Endothelial cell (in vitro differentiated cells): ENCODE measurements at places on chromosomes 3 and 15.

DNA sequence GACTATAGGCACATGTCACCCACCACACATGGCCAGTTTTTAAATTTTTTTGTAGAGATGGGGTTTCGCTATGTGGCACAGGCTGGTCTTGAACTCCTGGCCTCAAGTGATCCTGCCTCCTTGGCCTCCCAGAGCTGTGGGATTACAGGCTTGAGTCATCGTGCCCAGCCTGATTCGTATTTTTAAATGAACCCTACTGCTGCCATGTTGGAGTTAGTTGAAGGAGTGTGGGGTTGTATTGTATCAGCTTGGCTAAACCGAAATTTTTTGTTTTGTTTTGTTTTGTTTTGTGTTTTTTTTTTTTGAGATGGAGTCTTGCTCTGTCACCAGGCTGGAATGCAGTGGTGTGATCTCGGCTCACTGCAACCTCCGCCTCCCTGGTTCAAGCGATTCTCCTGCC is 11.8 kb upstream of the ZNF770 start:
- no peak for DNase-seq

- no peak for DNase-seq
Observed at GRCh38 chr3:16824081-16824696, 60.6 kb upstream of the PLCL2 start.

DNA sequence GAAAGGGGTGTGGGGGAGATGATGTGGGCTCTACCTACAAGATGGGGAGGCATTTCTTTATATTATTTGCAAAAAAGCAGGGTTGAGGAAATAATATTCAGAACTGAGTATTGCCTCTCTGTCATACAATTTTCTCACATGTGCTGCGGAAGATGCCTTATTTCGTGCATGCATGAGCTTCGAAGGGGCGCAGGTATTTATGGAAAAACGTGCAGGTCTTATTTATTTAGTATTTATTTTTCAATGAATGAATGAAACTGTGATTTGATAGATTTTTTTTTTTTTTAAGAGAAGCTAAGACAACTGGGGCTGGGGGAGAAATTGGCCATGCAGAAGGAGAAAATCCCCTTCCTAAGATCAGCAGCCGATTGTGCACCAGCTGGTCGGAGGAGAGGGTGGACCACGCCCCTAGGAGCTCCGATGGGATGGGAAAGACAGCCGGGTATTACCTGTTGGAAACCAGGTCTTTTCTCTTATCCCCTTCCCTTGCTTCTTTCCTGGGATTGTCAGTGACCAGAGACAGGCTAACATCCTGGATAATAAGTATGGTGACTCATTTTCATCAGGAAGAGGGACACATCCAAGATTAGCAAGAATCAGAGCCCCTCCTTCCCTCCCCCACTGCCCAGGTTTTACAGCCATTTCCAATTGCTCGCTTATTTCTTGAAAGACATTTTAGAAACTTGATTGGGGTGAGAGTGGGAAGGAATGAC is 875 bp downstream of the GAP43 start:
- DNase-seq = peak; percentile 7

GRCh38 chr3:37326144-37326543 is 151.8 kb upstream of the LRRFIP2 start:
- DNase-seq = no peak

GRCh38 chr3:150035910-150036612 is 65.4 kb upstream of the PFN2 start:
- DNase-seq = no peak

DNA sequence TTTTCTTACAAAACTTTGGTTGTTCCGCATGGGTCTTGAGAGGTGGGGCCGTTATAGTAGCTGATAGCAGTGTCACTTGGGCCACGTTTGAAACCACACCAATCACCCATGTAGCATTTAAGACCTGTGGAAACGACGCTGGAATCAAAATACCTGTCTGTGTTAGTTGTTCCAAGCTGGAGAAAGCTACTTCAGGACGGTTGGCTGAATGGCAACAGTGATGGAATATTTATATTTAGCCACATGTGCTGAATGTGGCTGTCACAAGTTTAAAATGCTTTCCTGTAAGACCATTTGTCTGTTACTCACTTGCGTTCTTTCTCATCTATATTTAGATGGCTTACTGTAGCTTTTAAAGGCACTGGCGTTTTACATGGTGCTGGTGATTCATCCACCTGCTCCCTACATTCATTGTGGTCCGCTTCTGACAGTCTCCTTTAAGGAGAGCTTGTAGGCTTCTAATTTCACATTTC is 1.4 kb downstream of the DNAJA4 start:
- DNase-seq = no peak

- DNase-seq = no peak
Observed at GRCh38 chr3:73080216-73080966, 18.9 kb downstream of the EBLN2 start.
